ENCODE measurements at places on chromosomes 2 and 18. TPM values are rescaled to one million over a fixed set of nuclear protein-coding genes. Genes with fewer than 3 reads are reported as not detected.

Gene FAM228A
- total RNA-seq = 0.18 TPM

Gene CPLX4
- total RNA-seq = not detected

- DNase-seq = peak; percentile 10
Measured at GRCh38 chr2:137838255-137839092, 125.8 kb upstream of the HNMT start.

DNA sequence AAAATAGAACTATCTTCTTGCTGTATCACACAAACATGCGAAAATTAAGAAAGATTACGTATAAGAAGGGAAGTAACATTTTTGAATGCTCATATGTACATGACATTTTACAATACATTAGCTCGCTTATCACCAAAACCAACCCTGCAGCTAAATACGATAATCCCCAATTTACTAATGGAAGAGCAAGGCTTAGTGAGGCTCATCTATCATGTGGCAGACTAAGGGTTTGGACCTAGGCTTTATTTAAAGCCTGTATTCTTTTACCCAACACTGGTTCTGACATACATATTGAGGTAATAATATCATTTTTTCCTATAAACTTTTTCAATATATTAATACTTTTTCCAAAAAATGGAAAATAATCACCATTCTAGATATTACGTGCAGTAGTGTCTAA is 116.8 kb upstream of the TTC39C start:
- DNase-seq = no peak

Gene PREB
- total RNA-seq = 84.5 TPM

GRCh38 chr2:19465978-19466377 is 107.6 kb upstream of the OSR1 start:
- no peak for DNase-seq

DNA sequence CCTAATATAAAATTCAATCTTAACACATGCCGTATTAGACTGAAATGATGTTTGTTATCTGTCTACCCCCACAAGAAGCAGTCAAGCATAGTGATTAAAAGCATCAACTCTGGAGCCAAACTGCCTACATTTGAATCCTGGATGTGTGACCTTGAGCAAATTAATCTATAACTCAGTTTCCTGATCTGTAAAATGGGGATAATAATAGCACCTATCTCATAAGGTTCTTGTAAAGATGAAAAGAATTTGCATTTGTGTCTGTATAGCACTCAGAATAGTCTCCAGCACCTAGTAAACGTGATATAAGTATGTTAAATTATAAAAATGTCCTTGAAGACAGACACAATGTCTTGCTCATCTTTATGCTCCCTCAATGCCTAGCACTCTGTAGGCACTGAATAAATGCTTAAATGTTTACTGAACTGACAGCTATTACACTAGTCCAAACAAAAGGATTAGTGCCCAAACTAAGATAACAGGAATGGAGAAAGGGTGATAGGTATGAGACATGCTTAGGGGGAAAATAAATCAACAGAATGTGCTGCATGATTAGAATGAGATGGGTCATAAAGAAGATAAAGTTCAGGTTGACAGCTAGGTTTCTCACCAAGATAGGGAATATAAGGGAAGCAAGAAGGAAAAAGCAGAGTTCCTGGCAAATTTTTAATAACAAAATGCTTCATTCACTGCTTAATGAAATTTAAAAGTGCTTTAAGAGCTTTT is 180.6 kb downstream of the ATAD2B start:
- DNase-seq = no peak

DNA sequence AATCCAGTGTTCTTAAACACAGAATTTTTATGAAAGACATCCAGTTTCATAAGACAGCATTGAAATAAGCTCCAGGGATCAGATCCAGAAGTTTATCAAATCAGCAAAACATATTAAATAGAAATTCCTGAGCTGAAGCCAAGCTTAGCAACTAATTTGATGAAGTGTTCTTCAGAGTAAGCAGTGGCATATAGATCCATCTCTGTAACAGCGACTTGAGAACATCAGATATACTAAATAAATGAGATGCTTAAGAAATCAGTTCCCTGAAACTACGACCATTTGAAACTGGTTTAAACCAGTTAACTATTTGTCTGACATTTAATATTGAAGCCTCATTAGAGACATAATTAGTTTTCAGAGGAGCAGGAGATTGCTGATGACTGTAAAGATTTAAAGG is 34.1 kb downstream of the PPP1R1C start:
- no peak for DNase-seq

Gene DPP4
- 4.3 TPM for total RNA-seq

Gene ZNF892
- 4.7 TPM for total RNA-seq
